ENCODE measurements at places on chromosomes 12 and 14.
A peak's percentile ranks its signal among the peaks of the same experiment; 100 is the strongest.

GRCh38 chr14:44576356-44576755, 69.3 kb upstream of the FSCB start:
- DNase-seq, result no peak

DNA sequence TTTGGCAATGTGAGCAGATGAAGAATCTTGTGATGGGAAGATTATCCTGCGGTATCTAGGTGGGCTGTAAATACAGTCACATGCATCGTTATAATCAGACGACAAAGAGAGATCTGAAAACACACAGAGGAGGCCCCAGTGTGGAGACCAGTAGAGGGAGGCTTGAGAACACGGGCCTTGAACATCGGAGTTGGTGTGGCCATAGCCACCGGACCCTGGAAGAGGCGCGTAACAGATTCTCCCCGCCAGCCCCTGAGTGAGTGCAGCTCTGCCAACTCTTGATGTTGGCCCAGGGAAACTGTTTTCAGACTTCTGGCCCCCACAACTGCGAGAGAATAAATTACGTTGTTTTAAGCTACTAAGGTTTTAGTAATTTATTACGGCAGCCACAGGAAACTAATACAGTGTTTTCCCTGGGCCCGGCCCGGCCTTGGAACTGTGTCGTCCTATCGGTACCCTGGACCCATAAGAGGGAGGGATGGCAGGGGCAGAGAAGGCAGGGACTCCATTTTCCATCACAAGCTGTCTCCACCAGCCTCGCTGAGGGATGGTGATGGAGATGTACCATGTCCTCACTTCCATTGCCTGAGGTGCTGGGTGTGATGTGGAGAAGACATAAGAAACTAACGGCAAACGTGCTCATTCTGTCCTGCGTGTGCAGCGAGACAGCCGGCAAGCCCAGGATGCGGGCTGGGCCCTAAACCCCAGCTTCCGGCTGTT, 91.6 kb downstream of the NTF3 start:
- DNase-seq, result no peak

- DNase-seq, result peak; percentile 27
Observed at GRCh38 chr12:8696442-8697090, 1.2 kb upstream of the RIMKLB start.

DNA sequence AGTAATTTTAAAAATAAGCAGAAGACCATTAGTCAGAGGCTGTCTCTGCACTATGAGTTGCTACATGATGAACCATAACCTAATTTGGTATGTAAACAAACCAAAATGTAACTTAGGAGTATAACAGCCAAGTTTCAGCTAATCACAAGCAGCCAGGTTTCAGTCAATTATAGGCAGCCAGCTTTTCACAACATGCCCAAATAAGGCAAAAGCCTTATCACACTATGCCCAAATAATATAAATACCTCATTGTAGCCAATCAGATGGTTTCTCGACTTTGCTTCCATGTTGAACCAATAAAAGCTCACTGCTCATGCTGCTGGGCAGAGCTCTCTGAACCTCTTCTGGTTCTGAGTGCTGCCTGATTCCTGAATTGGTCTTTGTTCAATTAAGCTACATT, 38.6 kb downstream of the GARIN6 start:
- no peak for DNase-seq

- no peak for DNase-seq
Observed at GRCh38 chr14:98913967-98914650, 357.9 kb downstream of the BCL11B start.

DNA sequence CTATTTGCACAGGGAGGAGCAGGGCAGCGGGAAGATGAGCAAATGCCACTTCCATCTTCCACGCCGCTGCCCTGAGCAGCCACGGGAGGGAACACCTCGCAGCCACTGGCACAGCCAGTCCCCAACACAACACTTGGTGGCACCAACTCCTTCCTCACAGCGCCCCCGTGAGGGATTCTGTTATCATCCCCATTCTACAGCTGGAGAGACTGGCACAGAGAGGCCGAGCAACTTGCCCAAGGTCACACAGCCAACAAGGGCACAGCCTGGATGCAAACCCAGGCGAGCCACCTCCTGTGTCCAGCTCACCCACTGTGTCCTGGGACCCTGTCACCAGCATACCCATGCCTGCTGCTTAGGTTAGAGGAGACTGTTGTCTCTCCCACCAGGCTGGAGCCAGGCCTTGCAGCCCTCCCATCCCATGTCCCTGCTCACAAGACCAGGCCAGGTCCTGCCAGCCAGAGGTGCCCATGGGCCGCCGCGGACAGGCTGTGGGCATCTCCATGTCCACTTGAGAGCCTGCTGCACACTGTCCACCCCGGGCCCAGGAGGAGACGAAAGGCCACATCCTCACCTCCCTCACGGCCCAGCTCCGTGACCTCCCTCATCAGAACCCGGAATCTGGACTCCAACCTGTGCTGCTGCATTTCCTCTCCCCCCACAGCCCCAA, 57.0 kb downstream of the NCOR2 start:
- DNase-seq, result no peak

DNA sequence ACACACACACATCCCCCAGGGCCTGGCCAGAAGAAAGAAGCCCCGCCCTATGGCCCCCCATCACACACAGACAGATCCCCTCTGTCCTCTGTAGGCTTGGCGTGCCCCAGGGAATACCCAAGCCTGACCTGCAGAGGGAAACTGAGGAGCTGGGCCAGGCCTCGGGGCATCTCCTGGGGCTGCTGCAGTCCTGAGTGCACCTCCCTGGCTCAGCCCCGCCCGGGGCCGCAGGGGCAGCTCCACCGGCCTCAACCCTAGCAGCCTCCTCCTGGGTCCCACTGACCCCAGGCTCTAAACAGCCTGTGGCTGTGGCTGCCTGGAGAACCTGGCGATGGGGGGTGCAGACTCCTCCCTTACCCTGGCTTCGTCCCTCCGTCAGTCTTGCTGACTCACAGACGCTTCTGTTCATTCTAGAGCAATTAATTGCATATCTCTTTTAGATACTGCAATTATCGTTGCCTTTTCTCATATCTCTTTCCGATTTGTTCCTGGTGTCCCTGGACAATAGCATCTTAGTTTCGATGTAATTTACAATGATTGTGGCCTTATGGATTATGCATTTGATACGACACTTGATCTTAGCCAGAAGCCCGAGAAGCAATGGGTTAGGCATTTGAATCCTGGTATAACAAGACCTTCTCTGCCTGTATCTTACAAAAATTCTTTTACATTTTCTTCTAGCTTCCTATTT, 45.8 kb upstream of the EIF5 start:
- no peak for DNase-seq

GRCh38 chr12:95220726-95221125, 3.1 kb downstream of the VEZT start:
- no peak for DNase-seq

DNA sequence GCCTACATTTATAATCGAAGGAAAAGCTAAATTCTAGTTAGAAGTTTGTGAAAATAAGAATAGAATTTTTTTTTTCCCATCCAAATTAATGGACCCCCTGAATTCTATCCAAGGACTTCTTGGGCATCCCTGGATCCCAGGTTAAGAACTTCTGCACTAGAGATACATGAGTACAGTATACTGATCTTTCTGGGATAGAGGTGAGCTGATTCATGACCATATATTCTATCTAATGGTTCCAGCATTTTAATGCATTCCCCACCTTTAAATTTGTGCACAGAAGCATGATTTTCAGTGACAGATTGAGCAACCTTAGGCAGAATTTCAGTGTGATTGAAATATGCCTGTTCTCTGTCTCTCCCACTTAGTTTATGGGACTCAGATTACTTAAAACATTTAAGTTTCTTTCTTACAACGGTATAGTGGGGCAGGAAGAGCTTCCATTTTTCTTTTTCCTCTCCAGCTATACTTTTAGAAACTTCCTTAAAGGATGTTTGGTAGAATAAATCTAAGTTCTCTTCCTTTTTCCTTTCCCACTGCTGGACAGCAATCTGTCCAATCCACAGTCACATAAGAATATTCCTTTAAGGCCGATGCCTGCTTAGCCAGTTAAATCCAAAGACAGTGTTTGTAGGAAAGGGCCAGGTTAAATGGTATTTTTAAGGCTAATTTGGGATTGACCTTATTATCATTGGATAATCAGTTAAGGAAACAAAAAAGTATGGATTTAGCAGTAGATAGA, 6.7 kb downstream of the MDM2 start:
- DNase-seq, result no peak

DNA sequence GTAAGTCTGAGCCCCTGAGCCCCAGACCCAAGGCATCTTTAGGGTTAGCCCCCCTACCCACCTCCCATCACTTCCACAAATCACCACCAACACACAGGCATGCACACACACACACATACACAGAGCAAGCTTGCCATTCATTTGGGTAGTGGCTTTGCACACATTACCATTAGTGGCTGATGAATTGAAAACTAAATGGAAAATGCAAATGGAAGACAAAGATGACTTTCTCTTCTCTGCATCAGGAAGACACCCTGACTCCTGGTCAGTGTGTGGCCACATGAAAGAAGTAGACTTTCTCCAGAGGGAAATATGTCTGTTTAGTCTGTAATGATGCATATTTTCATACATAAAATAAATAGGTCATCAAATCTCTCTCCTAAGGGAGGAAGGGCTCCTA, 55.2 kb downstream of the CCDC60 start:
- no peak for DNase-seq

GRCh38 chr14:74941676-74942097, 13.7 kb downstream of the PGF start:
- peak; percentile 33 for DNase-seq

DNA sequence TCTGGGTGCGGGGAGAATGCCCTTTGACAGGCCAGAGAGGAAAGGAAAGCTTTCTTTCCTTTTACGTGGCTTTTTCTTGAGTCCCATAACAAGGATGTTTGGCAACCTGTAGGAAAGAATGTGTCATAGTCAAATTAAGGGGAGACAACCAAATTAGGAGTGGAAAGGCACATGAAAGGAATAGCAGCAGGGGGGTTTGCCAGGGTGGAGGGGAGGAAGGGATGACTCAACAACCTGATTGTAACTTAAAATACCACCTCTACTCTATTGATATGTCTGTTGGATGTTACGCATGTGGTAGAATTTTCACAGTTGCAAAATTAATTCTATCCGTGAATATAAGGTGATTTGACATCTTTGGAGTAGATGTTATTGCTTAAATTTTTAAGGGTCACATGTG, 28.5 kb upstream of the MYBPC1 start:
- DNase-seq, result no peak

DNA sequence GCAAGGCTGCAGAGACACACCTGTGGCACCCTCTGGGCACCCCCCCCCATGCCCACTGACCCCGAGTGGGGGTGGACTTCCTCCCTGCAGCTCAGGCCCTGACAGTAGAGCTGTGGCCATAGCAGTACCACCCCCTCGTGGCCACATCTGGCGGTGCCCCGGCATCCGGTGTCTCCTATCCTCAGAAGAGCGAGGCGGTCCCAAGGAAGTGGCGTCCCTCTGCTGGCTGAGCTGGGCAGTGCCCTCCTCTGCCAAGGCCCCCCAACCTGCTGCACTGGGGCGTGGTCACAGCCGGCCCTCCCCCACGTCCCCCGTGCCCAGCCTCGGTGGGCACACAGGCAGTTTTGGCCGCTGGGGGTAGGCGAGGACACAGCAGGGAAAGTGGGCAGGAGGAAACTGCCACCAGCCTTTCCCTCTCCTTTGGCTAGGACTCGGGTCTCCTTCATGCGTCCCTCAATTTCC, 6.0 kb upstream of the SLC6A12 start:
- peak; percentile 79 for DNase-seq

- DNase-seq, result no peak
Observed at GRCh38 chr14:31968956-31969698, 108.0 kb upstream of the ARHGAP5 start.

GRCh38 chr12:4005851-4006430, 132.7 kb upstream of the PARP11 start:
- no peak for DNase-seq

- DNase-seq, result peak; percentile 63
Observed at GRCh38 chr12:1630827-1631591, 2.0 kb downstream of the WNT5B start.

- DNase-seq, result no peak
Observed at GRCh38 chr12:34097213-34097612, 74.9 kb downstream of the ALG10 start.

DNA sequence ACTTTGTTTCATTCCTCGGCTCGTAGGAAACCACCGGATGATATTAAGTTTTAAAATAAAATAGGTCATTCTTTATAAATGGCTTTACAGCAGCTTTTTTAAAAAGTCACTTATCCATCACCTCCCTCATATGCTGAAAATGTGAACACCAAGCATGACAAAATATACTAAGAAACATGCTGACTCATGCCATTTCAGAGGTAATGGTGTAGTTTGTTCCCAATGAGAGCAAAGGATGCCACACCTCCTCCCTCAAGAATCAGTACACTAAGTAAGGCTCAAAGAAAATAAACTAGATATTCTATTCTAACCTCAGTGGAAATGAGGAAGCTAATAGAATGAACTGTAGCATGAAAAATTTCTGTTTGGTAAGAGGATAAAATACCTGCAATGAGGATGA, 5.5 kb upstream of the DIO2 start:
- no peak for DNase-seq

GRCh38 chr12:78018171-78018910, 187.6 kb downstream of the NAV3 start:
- peak; percentile 51 for DNase-seq

- DNase-seq, result no peak
Observed at GRCh38 chr14:104392396-104393198, 187.0 kb upstream of the C14orf180 start.

GRCh38 chr12:116982791-116983411, 72.2 kb downstream of the FBXW8 start:
- peak; percentile 31 for DNase-seq

DNA sequence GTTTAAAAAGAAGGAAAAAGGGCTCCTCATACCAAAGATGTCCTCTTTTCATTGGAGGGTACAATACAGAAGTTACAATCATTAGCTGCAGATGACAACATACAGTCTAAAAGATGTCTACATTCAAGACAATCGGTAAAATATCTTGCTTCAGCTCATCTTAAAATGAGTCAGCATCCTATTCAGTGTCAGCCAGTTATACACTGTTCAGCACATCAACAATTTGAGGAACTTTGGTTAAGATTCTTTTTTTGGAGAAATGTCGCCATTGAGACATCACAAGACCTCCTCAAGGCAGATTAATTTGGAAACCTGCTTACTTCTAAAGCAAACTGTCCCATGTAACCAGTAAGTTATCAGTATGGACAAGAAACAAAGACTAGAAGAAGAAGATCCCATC, 100.7 kb upstream of the SLC38A4 start:
- DNase-seq, result no peak

- DNase-seq, result no peak
Observed at GRCh38 chr14:58777541-58777979, 139.8 kb downstream of the DACT1 start.

- DNase-seq, result no peak
Observed at GRCh38 chr12:34286483-34286882, 264.2 kb downstream of the ALG10 start.

GRCh38 chr14:104843442-104844305, 21.4 kb upstream of the CEP170B start:
- peak; percentile 74 for DNase-seq

All from eye (tissue), 1 donor.